Heart right ventricle (tissue), 16 donors: ENCODE measurements at places on chromosomes 4 and X. TPM values are rescaled to one million over a fixed set of nuclear protein-coding genes. Genes with fewer than 3 reads are reported as not detected.

TMEM187 gene
- 12.1 TPM for total RNA-seq

ANXA3 gene
- total RNA-seq, result 18.7 TPM

RNF128 gene
- 0.39 TPM for total RNA-seq

TMEM156 gene
- 0.13 TPM for total RNA-seq

MAGEB1 gene
- not detected for total RNA-seq

CDS1 gene
- 0.59 TPM for total RNA-seq

RHOXF2 gene
- not detected for total RNA-seq

RTL5 gene
- 2.6 TPM for total RNA-seq

ADAM29 gene
- total RNA-seq, result not detected

CCDC160 gene
- total RNA-seq, result not detected

SATL1 gene
- 0.07 TPM for total RNA-seq

GYPE gene
- 0.21 TPM for total RNA-seq

SNX12 gene
- 47.7 TPM for total RNA-seq

APBB2 gene
- total RNA-seq, result 22.3 TPM

PDE5A gene
- 6.3 TPM for total RNA-seq

RXFP1 gene
- not detected for total RNA-seq

NDP gene
- 0.47 TPM for total RNA-seq

FAM47A gene
- not detected for total RNA-seq

TCP11X2 gene
- total RNA-seq, result not detected

XKRX gene
- not detected for total RNA-seq

POU4F2 gene
- not detected for total RNA-seq

SLC38A5 gene
- total RNA-seq, result 1.9 TPM

JCHAIN gene
- 55.4 TPM for total RNA-seq

GLRA2 gene
- total RNA-seq, result not detected

CSAG3 gene
- total RNA-seq, result not detected

ARMCX1 gene
- 39.4 TPM for total RNA-seq

TMSB15B gene
- not detected for total RNA-seq

ERAS gene
- total RNA-seq, result not detected

EPHA5 gene
- 0.07 TPM for total RNA-seq

NOX1 gene
- total RNA-seq, result not detected

SPANXN4 gene
- not detected for total RNA-seq

DAPP1 gene
- total RNA-seq, result 0.34 TPM

DOK7 gene
- total RNA-seq, result 30.3 TPM

NAP1L2 gene
- 16.7 TPM for total RNA-seq

BEX2 gene
- 1.9 TPM for total RNA-seq

ACOX3 gene
- 23.5 TPM for total RNA-seq

ARHGAP36 gene
- total RNA-seq, result not detected

MAGEC2 gene
- not detected for total RNA-seq

XK gene
- total RNA-seq, result 6.0 TPM

CHM gene
- total RNA-seq, result 12.5 TPM

SORCS2 gene
- 2.8 TPM for total RNA-seq

PDE6B gene
- 6.2 TPM for total RNA-seq
